ENCODE measurements at places on chromosomes 5 and 9. TPM values are rescaled to one million over a fixed set of nuclear protein-coding genes. Genes with fewer than 3 reads are reported as not detected.

DNA sequence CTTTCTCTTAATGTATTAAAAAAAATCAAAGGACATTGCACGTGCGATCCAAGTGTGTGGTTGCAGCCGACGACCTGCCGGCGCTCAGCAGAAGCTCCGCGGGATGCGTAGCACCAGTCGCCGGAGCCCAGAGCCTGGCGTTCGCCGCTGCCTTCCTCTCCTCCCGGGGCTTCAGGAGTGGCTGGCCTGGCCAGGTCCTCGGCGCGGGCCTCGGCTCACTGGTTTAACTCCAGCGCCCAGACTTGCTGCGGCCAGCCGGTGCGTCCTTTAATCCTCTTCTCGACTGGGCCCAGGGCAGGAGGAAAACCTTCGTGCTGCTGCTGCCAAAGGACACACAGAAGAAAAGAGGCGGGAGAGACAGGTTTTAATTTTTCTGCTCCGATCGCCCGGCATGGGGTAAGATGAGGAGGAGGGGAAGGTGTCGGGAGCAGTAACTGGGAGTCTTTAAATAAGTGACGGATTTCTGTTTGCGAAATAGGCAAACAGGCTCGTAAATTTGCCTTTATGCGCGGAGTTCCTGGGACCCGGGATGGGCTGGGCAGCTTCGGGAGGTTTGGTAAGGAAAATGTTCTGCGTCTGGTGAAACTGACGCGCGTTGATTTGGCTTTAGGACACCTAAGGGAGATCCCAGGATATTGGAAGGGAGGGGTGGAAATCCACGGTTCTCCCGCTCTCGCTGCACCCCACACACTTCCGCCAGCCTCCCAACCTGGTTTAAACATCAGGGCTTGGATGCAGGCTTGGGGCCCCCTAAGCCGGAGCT, 2.3 kb downstream of the HAND1 start:
- H3K4me3 ChIP-seq = no peak overlapping the region
- H3K27me3 ChIP-seq = peaks cover 98% of the 10 kb centered on the region
- DNase-seq = no peak
- peaks cover 16% of the 10 kb centered on the region for H3K4me1 ChIP-seq
- H3K27ac ChIP-seq = no peak overlapping the region

DNA sequence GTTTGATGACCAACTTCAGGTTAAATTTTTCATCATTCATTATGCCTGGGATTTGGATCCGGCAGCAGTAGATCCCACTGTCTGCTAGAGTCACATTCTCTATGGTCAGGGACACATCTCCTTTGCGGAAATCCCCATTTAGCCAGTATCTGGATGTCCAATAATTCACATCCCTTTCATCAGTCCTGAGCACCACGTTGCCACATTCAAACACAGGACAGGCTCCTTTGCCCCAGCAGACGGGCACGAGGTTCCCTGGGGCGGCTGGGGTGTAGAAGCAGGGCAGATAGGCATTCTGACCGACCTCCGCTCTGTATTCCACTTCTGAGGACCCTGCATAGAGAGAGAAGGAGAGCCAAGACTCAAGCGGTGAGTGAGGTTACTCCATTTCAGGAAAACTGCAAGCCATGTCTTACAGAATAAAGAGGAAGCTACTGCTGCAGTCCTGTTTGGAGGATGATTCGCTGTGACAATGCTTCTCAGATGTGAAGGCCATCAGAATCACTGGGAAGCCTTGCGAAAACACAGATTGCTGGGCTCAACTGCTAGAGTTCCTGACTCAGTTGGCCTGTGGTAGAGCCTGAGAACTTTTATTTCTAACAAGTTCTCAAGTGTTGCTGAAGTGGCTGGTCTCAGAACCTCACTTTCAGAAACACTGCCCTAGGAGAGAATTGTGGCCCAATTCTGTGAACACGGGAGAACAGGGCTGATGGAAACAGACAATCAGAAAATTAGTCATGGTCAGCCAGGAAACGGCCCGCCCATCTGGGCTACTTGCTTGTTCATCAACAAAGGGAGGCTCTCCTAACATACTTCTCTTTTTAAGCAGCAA, 2.0 kb downstream of the HAVCR2 start:
- no peak overlapping the region for H3K4me3 ChIP-seq
- no peak for DNase-seq

The PCDHA8 gene
- polyA plus RNA-seq = 0.03 TPM

- no peak for DNase-seq
- no peaks in the 10 kb centered on the region for H3K4me1 ChIP-seq
- no peak overlapping the region for H3K27ac ChIP-seq
- no peaks in the 10 kb centered on the region for H3K36me3 ChIP-seq
- H3K4me3 ChIP-seq = no peak overlapping the region
Observed at GRCh38 chr5:38607396-38607795, 51.0 kb upstream of the LIFR start.
